CD4-positive, alpha-beta T cell treated with Interleukin-6 at 100 ng/mL for 8 hours (primary cell): ENCODE measurements at places on chromosomes 5 and 9.

DNA sequence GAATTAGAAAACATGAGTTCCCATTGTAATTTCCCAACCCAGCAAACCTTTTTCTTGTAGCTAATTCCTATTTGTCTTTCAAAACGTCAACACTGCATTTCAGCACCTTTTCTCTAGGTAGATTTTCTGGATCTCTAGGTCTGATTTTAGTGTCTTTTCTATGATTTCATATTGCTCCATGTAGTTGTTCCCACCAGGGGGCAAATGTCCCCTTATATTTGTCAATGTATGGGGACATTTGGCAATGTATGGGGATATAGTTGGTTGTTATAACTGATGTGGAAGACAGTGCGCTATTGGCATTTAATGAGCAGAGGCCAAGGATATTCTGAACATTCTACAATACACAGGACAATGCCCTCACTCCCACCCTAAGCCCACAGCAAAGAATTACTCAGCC, 273.9 kb upstream of the ADRA1B start:
- no peak for DNase-seq

- no peak for DNase-seq
Measured at GRCh38 chr5:140317859-140318258, 15.0 kb upstream of the PFDN1 start.

DNA sequence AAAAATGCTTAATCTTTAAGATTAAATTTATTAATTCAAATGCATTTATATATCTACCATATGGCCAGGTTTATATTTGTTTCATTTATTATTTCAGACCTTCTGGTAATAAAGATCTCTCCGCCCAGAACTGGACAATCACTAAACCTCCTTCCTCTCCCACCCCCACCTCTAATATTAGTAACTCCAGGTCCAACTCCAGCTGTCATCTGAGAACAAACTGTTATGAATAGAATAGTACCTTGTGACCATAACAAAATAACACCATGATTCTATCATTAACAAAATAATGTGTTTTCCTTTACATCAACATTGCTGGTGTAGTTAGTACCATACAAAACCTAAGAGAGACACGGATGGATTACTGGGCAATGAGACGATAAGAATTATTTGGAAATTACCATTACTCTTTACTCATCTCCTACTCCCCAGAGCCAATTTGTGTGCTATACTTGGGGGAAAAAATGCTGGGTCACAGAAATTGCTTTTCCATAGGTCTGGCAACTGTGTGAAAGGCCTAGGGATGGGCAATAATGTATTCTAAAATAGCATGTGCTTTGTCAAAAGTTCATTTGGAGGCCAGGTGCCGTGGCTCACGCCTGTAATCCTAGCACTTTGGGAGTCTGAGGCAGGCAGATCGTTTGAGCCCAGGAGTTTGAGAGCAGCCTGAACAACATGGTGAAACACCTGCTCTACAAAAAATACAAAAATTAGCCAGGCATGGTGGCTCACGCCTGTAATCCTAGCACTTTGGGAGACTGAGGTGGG, 186.1 kb downstream of the ENC1 start:
- no peak for DNase-seq

- no peak for DNase-seq
Measured at GRCh38 chr5:113242481-113243348, 192.1 kb downstream of the TSSK1B start.

- DNase-seq: no peak
Measured at GRCh38 chr9:86585422-86586143, 231.4 kb upstream of the TUT7 start.

- DNase-seq: no peak
Measured at GRCh38 chr9:100064872-100065581, 33.8 kb downstream of the ERP44 start.

- DNase-seq: no peak
Measured at GRCh38 chr5:74765201-74765600, 1.7 kb downstream of the GFM2 start.

- DNase-seq: no peak
Measured at GRCh38 chr5:95668216-95668615, 14.6 kb downstream of the SPATA9 start.

GRCh38 chr9:214648-215493, at the start of gene DOCK8:
Gene DOCK8 (plus strand): TSS chr9:214865. CDS start chr9:214977, 112 bp downstream.
- peak; percentile 44 for DNase-seq

DNA sequence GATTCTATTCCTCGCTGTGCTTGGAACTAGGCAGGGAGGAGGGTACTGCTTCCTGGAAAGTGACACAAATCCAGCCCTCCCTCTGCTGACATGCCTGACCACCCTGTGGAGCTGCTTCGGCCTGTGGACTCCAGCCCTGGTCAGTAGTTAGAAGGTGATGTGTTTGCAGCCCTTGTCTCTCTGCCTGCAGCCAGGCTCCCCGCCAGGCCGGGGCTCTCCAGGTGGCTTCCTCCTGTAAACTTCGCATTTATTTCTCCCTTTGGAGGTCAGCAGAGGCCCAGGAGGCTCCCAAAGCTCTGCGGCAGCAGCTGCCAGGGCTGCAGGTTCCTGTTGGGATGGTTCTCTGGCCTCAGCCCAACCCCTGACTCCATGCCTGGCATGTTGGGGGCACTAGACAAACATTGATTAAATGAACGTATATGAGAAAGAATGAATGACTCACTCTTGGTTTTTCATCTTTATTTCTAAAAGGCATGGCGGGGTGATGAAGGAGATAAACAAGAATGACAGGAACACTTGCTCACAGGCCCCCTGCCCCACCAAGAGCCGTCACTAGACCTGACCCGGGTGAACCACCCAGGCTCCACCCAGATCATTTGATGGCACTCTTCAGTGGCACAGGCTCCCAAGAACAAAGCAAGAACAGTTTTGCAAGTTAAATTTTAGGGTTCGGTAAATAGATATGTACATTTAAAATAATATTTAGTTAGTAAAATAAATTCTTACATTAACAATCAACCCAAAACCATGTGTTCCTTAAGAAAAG, 8.4 kb upstream of the IRX2 start:
- DNase-seq: no peak

- DNase-seq: no peak
Measured at GRCh38 chr9:10242255-10242654, 370.5 kb downstream of the PTPRD start.

- DNase-seq: no peak
Measured at GRCh38 chr5:17433406-17433805, 64.6 kb upstream of the TAF11L2 start.

DNA sequence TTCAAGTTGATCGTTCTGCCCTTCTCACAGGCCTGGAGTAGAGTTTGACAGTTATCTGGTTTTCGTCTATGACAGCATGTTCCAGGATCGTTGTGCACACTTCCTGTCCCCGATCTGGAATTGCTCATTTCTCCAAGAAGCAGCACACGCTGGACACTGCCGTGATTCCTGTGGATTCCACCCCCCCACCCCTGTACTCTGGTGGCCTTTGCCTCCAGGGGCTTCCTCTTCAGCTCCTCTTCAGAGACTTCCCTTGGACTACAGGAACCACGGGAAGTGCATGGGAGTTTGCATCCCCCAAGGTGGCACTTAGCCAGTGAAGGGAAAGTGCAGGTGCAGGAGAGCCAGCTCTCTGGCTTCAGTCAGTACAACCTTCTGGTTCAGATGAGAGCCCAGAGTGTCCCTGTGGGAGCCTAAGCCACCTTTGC, 160.7 kb downstream of the CACNA1B start:
- no peak for DNase-seq

DNA sequence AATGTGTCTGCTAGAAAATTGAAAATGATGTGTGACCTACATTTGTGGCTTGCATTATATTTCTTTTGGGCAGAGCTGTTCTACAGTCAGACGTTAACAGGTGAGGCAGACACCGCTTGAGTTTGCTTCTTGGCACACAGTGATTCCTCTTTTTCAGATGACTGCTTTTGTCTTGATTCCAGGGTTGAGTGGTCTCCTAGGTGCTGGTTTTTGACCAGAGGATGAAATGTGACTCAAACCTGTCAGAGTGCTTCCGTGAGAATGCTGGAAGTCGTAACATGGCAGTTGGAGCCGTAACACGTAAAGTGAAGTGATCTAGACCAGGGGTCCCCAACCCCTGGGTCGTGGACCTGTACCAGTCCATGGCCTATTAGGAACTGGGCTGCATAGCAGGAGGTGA, 28.3 kb upstream of the NDFIP1 start:
- no peak for DNase-seq

DNA sequence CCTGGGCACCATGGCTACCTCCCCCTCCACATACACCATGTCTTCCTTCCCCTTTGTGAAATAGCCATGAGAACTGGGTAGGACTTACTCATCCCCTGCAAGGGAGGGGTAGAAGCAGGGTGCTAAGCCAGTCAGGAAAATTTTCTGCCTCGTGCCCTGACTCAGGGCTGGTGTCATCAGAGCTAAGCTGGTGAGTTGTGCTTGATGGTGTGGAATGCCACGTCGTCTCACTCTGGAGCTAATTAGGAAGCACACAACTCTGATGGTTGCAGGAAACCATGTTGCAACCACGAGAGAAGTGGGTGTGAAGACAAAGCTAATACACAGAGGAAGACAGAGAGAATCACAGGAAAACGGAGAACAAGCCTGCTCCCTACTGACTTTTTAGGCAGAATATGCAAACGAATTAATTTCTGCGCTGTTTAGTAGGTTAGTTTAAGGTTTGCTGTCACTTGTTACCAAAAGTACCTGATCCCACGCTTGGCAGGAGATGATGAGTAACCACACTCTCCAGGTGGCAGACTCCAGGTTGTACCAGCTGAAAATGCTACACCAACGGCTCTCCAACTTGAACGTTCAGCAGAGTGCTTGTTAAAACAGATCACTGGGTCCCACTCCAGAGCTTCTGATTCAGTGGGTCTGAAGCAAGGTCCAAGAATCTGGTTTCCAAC, 54.5 kb downstream of the STK10 start:
- DNase-seq: peak; percentile 30

- DNase-seq: no peak
Measured at GRCh38 chr9:3700772-3701171, 175.0 kb upstream of the RFX3 start.

DNA sequence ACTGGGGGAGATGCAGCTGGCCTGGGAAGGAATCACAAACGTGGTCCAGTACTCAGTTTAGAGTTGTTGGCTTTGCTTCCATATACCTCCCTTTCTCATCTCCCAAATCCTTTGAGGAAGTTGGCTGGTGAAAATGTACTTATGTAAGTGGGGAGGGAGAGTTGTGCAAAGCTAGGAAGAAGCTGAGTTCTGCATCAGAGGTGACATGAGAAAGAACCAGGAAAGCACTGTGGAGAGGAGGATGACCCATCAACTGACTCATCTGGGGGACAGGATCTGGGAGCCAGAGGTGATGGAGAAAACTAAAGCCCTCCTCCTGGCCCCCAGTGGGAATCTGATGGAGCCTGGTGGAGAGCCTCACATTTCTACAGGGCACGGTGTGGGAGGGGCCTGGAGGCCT, 16.2 kb downstream of the KCNMB1 start:
- no peak for DNase-seq

- DNase-seq: no peak
Measured at GRCh38 chr5:32297181-32298058, 15.3 kb downstream of the MTMR12 start.

- no peak for DNase-seq
Measured at GRCh38 chr5:176873541-176874172, 25.5 kb downstream of the HK3 start.

DNA sequence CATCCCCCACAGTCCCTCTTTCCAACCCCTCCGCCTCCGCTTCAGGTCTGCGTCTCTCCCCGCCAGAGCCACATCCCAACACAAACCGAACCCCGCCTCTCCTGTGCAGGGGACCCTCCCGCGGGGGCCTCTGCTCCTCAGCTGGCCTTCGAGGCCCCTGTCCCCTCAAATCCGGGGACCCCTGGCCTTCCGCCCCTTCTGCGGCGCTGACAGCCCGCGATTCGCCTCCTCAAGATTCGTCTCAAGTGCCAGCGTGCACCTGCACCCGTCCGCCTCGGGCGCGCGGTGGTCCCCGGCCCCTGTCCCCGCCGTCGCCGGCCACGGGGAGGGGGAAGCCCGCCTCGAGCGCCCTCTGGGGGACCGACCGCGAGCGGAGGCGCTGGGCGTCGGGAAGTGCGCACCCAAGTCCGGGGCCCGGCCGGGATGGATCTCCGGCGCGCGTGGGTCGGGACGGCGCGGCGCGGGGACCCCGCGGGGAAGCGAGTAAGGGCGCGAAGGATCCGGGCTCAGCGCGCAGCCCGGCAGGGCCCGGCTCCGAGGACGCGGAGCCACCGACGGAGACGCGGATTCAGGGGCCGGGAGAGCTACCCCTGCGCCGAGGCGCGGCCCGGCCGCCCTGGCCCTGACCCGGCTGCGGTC, 623 bp downstream of the FLT4 start:
- DNase-seq: no peak

GRCh38 chr5:172830876-172831662, 3.0 kb upstream of the ERGIC1 start:
- no peak for DNase-seq

GRCh38 chr9:18260521-18260920, 213.4 kb upstream of the ADAMTSL1 start:
- DNase-seq: no peak

DNA sequence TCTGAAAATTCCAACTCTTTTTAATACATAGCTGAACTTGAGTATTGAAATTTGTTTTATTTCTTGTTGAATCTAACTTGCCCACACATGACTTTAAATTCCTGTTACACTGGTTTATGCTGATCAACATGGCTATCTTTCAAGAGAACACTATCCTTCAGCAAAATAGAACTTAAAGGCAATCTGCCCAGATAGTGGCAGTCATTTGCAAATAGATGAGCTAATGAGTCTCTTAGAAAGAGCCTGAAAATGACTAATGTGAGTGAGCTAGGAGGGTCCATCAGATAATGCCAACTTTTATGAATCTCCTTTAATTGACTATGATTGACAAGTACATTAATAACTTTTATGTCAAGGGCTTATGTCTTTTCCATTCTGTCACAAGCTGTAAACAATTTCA, 1360.8 kb upstream of the C9orf72 start:
- DNase-seq: no peak

DNA sequence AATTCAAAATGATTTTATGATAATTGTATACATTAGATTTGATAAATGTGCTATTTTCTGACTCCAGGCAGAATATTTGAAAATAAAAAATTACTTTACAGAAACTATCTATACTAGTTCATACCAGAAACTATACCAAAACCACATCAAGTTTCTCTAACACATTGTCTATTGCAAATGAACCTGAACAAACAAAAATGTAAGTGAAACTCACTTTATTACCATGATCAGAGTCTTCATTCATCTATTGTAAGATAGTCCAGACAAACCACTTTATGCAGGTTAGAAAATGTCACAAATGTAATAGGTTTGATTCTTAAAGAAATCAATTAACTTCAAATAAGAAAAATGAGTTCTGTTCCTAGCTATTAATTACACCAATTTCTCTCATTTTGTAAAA, 99.4 kb downstream of the OXCT1 start:
- no peak for DNase-seq

DNA sequence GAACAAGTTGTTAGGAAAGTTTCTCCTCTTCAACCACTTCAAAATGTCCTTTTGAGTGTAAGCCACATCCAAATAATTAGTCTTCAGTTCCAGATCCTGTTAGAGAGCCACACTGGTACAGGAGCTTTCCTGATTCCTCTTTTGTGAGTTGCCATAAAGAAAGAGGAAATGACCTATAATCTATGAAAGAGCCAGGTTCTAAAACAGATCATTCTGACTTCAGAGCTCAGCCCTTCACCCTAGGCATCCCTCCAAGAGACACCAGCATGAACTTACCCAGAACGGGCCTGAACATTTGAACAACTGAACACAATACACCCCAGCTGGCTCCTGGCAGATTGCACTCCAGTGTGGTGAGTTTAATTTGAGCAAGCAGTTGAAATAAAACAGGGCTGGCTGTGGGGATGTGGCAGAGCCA, 25.7 kb downstream of the SLC1A1 start:
- no peak for DNase-seq

- DNase-seq: no peak
Measured at GRCh38 chr5:115096034-115096769, 73.5 kb downstream of the TRIM36 start.

GRCh38 chr9:88810826-88811225, 180.4 kb upstream of the S1PR3 start:
- no peak for DNase-seq
